Erythroblast (primary cell): ENCODE measurements at places on chromosomes 6 and 20.

GRCh38 chr6:82484737-82485626, 121.4 kb downstream of the TPBG start:
- DNase-seq, result no peak

GRCh38 chr6:64580346-64580745, 944.7 kb downstream of the PHF3 start:
- no peak for DNase-seq

DNA sequence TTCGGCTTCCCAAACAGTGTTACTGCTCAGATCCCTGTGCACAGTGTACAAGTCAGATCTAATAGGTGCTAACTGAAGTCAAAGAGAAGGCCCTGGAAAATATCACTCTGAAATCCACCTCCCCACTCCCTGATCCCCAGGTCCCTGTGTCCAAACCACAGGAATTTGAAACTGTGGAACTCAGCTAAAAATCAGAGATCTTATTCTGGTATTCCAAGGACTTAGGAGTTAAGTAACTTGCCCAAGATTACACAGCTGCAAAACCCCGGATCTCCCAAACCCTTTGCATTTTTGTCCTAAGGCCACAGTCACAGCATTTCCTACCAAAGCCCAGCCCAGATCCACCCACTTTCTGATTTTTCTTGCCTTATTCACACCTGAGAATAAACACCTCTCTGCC, 32.3 kb upstream of the SLC23A2 start:
- no peak for DNase-seq

DNA sequence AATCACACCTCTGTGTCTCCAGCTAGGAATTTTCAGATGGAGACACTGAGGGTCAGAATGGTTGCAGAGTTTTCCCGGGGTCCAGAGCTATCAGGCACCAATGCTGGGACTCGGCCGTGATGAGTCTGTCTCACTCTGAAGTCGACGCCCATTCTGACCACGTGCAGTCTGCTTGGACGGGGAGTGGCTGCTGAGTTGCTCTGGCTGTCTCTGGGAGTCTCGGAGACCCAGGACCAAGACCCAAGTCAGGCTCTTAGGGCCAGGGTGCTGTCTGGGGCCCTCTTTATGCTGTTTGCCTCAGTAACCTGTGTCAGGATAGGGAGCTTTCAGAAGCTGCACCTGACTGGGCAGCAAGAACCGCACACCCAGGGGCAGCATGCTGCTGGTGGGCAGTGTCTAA, 4.6 kb downstream of the IP6K3 start:
- no peak for DNase-seq

- no peak for DNase-seq
Observed at GRCh38 chr6:89026151-89026550, 54.4 kb upstream of the PNRC1 start.

DNA sequence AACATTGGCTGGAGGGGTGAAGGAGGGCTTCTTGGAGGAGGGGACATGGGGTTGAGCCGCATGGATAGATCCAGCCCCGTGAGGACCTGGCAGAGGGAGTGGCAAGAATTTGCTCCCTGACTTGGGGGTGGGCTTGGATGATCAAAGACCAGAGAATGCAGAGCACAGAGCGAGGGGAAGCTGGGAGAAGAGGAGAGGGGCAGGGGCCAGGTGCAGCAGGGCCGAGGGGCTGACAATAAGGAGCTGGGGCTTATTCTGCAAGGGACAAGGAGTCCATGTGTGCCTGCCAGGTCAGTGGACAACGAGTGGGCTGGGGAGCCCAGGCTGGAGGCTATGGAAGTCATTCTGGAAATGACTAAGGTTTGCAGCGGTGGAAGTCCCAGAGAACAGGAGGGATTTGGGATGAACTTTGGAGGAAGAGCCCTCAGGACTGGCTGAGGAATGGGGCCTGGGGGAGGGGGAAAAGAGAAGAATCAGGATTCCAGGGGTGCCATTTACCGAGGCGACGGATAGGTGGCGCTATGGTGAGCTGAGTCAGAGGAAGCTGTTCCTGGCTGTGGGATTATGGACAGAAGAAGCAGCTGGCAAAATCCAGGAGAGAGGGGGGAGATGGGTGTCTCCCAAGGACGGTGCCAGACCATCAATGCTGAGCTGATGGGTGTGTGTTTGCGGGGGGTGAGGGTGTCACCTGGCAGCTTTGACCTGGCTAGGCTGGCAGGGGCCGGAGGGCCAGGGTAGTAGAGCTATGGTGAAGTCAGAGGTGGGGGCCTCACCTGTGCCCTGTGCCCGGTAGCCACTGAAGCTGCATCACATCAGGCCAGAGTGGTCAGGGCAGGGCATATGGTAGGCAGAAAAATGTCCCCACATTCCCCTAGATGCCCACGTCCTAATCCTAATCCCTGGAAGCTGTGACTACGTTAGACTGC, 7.8 kb downstream of the KCNG1 start:
- peak; percentile 52 for DNase-seq

DNA sequence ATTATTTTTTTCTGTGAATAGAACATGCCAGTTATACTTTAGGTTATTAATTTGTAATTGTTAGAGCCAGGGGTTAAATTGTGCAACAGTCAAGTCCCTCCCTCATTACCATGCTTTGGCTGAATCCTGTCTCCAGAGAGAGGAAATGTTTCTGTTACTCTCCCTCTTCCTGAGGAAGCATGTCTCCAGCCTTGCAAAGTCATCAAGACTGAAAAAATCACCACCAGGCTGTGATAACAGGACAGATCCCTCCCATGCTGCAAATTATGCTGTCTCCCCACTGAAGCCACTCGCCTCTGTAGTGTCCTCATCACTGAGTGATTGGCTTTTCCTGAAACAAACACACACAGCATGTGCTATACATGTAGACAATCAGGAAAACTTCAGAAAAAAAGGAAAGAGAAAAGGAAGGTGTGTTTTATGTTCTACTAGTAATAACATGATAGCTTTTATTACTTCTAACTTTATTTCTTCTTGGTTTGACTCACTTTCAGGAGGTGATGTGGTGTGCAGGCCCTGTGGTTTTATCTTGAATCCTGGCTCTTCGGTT, 290.0 kb upstream of the JAG1 start:
- no peak for DNase-seq

DNA sequence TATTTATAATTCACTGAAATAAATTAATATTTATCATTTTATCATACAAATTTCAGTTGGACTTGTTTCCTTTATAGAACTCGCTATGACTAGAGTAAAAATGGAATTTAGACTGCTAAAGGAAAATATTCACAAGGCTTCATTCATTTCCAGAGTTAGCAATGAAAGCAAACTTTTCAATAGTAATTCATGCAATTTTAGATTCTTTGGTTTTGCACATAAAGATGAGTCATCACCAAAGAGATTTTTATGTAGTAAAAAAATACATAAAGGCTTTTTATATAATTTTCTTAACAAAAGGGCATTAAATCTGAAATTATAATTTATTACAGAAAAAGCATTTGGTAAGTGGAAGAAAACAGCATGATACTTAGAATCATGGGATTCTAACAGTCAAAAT, 37.2 kb upstream of the STXBP5 start:
- DNase-seq, result no peak

DNA sequence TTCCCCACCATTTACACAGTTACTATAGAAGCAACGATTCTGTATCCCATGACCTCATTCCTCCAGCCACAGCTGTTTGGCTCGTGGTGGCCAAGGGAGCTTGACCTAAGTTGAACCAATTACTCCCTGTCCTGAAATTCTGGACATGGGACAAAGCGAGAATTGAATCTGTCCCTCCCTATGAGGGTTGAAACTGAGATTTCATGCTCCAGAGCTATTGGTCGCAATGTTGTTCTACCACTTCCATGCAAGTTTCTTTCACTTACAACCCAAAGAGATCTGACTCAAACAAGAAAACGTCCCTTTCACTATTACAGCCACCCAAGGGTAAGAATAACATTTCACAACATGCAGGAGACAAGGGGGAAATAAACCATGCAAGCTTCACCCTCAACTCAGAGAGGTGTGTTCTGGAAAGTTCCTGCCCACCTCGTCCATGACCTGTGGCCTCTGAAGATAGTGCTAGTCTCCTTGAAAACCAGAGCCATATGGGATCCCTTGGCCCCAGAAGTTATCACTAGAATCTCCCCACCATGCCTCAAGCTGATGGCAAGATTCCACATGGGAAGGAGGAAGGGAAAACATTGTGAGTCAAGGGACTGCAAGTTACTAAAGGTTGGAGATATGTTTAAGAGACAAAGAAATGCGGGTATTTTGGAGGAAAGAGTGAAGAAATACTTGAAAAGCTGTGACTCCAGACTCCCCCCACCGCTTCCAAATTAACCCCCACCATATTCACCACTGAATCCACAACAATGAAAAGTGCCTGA, 74.5 kb upstream of the SRSF6 start:
- no peak for DNase-seq

- no peak for DNase-seq
Observed at GRCh38 chr6:154614101-154614500, 103.6 kb upstream of the CNKSR3 start.

DNA sequence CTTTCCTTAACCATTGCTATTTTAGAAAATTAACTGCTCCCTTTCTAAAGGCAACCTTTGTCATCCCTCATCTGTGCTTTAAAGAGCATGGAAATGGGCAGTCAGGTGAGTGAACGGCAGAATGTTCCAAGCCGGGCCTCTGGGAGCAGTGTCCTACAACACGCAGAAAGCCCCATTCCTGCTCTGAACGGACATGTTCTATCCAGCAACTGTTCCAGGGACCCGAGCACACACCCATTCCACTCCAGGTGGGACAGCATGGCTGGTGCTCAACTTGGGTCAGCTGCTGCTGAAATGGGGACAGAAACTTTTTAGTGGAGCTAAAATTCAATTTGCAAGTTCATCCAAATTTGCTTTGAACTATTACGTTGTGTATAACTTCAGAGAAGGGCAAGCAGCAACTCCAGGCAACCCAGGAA, 26.7 kb downstream of the DIDO1 start:
- no peak for DNase-seq
